ENCODE measurements at places on chromosomes 5 and 9.
A peak's percentile ranks its signal among the peaks of the same experiment; 100 is the strongest.

DNA sequence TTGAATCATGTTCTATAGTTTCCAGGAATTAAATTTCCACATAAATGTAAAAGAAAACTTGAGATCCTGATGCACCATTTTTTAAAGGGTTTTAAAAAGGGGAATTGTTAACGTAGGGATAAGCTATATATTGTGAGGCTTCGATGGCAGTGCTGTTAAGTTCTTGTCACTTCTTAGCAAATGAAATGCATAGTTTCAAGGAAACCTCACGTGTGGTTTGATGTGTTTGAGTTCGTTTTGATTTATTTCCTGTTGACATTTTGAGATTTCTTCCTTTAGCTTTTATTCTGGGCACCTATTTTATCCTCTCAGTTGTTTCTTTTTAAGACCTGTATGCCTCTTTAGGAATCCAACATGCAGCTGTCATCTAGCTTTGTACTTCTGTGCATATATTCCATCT, 301.0 kb downstream of the DOCK8 start:
- DNase-seq, result no peak

GRCh38 chr9:135344523-135344901, 135.1 kb upstream of the PPP1R26 start:
- no peak for DNase-seq

GRCh38 chr9:79572032-79572607, 355 bp downstream of the TLE4 start:
- DNase-seq, result no peak

DNA sequence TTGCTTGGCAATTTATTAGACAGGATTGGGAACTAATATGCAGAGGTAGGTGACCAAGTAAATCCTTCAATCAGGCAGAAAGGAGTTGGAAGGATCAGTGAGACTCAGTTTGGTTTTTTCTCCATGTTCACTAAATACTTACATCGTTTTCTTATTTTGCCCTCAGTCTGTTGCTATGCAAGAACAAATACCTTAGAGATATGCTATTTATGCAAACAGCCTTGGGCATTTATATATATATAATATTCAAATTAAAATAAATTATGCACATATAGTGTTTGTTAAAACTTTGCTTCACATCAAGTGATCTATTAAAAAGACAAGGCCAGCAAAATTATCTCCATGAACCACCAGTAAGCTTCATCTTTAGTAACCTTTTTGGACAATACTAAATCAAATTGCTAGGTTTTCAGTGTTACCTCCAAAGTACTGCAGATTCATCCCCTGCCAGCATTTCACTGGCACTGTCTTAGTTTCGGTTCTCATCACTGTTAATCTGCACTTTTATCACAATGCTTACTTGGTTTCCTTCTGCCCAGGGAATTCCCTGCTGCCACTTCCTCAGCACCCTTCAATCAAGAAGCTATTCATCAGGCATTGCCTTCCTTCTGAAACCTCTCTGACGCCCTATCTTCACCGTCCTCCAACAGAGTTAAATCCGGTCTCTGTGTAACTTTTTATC, 26.0 kb upstream of the LIFR start:
- no peak for DNase-seq

DNA sequence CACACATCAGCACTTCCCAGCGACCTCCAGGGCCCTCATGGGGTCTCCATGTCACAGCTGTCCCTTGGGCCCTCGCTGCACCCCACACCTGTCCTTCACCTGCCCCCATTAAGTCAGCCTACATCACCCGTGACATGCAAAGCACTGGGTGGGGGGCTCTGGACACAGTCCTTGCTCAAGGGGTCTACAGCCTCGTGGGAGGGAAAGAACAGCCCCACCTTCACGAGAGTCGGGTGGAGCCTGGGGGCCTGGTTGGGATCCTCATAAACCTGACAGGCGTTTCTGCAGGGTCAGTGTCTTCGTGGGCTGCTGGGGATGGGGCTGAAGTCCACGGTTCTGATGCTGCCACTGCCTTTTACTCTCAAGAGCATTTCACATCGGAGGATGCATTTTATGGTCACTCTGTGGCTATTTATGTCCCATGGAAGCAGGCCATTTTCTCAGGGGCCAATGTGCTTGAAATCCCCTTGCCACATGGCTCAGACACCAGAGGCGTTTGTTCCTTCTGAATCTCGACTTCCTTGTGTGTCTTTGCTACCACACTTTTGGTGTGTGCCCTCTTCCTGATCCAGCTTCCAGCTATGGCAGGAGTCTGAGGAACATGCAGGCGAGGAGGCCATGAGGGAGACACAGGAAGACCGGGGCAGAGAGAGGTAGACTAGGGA, at the start of gene OR2V1:
TSS of gene OR2V1 (minus strand) at position 338 of the 665 bp plus-strand sequence. CDS start 5,865 bp downstream, outside the sequence.
- no peak for DNase-seq

GRCh38 chr9:91904588-91905236, 45.3 kb downstream of the ROR2 start:
- no peak for DNase-seq

DNA sequence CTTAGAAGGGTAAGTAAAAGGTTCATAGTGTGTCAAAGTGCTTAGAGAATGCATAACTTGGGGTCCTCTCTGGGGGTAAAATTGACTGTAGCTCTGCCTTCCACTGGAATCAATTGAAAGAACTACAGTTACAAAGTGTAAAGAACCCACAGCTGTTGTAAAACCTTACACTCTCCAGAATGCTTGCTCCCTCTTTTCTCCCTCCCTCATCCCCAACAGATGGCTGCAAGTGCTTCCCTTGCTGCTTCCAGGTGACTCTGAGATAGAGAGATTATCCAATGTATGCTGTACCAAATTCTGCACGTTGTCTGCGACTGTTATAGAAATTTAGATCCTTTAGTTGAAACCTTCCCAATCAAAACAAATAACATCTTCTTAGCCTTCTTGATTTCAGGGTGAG, 126.0 kb downstream of the STK32A start:
- no peak for DNase-seq

DNA sequence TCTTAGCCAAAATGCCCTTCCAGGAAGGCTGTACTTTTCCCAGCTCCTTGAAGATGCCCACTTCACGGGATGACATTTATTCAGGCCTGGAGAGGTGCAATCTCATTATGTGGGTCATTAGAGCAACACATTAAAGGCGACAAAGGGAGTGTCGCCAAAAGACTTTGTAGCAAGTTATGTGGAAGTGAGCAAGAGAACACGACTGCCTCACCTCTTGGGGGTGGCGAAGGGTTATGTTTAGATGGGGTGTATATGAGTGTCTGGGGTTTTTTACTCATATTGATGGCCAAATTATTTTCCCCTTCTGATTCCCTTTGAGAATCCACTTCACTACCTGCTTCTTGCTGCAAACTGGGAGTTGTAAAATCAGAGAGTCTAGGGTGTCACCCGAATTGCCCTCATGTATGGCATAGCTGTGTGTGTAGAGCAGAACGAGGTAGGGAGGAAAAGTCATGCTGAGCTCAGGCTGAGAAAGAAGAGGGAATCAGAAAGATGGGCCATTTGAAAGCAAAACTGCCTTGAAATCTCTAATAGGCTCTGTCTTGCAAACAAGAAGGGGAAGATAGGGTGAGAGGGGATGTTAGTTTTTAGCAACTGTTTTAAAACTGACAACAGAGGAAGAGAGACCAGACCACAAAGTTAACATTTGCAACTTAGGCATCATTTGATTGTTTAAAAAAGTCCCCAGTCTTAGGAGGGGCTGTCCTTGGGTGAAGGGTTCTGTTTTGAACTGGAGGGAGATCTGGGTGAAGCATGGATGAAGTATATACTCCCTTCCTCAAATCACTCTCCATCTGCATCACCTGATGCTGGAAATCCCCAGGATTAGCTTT, 97.1 kb upstream of the IL12B start:
- no peak for DNase-seq

DNA sequence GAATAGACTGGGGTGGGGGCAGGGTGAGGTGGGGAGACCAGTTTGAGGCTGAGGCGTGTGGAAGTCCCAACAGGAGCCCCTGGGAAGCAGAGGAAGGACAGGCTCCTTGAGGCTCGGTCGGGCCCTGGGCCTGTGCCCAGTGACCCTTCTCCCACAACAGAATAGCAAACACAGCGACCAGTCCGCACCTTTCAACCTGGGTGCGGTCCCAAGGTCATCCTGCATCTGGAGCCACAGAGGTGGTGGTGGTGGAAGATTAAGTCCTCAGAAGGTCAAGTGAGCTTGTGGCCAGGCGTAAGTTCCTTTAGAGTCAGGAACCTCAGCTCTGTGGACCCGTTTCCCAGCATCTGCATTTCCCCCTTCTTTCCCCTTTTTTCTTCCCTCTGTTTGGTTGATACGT, 26.0 kb upstream of the ARAP3 start:
- DNase-seq, result no peak

GRCh38 chr5:142324136-142324870, 518 bp downstream of the SPRY4 start:
- DNase-seq, result no peak

GRCh38 chr5:34021334-34021733, 13.5 kb upstream of the AMACR start:
- no peak for DNase-seq

GRCh38 chr5:59919484-59919883, 26.0 kb upstream of the PDE4D start:
- DNase-seq, result peak; percentile 65

GRCh38 chr5:34531751-34532360, 124.3 kb upstream of the RAI14 start:
- no peak for DNase-seq

DNA sequence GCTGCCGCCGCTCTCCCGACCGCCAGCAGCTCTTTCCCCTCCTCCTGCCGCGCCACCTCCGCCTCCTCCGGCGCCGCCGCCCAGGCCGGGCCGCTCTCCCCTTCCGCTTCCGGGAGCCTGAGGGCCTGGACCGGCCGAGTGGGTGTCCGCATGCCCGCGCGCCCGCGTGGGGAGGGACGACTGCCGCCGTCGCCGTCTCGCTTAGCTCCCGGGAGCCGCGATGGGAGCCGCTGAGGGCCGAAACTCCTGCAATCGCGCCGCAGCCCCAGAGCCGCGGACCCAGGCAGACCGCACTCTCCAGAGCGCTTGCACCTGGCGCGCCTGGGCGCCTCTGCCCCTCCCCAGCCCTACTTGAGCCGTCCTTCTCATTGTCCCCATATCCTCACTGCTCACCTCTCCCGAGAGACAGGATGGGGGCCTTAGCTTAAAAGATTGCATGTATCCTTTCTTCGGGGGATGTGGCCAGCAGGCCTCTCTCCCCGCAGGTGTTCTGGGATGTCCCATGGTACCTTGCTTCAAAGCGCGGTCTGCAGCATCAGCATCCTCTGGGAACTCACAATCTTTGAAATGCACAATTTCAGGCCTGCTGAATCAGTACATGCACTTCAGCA, at the start of gene ZDHHC21:
TSS of gene ZDHHC21 (minus strand) at position 182 of the 611 bp plus-strand sequence. CDS start 19,092 bp downstream, outside the sequence.
- DNase-seq, result no peak

DNA sequence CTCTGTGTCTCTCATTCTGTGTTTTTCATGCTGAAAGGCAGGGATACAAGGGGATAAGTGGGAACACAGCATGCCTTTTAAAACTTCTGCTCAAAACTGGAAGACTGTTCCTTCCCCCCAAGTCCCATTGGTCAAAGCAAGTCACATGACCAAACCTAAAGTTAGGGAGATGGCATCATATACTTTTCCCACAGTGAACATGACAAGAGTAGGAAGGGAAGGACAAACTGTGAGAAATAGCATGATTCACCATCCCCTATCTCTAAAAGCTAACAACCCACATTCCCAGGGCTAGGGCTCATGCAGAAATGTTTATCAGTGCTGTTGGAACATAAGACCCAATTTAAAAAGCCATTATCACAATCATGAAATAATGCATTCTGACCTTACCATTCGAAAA, 24.2 kb upstream of the SHISAL2B start:
- no peak for DNase-seq

DNA sequence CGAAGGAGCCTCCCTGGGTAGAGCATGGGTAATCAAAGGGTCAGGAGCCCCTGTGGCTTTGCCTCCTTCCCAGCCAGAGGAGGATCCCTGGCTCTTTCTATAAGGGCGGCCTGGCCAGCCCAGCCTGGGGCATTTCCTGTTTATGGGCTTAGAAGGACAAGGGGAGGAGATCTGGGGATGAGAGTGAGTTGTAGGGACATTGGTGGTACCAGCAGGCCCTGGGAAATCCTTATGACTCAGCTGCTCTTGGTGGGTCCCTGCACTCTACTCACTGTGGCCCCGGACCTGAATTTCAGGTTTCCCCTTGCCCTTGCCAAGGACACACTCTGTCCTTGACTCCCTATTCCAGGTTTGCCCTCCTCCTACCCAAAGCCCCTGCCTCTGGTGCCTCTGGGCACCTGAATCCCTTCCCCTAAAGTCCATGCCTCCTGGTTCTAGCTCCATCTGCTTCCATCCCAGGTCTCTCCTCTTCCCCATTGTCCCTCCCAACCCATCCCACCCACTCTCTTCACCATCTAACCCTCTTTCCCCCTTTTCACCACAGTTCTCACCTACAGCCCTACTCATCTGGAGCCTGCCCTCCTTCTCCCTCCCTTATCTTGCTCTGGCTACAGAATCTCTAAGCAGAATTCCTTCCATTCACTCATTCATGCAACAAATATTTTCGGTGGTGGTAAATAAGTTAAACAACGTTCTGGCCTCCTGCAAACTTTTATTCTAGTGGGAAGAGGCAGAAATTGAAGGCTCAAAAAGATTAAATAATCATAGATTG, 34.9 kb downstream of the PCDH1 start:
- DNase-seq, result no peak

GRCh38 chr5:178332210-178332641, 99.6 kb upstream of the PHYKPL start:
- DNase-seq, result no peak

GRCh38 chr5:98497418-98497817, 276.0 kb upstream of the RGMB start:
- DNase-seq, result no peak

- no peak for DNase-seq
Measured at GRCh38 chr5:176825957-176826356, 15.6 kb downstream of the UNC5A start.

- no peak for DNase-seq
Measured at GRCh38 chr9:92686954-92687353, 17.0 kb upstream of the IPPK start.

DNA sequence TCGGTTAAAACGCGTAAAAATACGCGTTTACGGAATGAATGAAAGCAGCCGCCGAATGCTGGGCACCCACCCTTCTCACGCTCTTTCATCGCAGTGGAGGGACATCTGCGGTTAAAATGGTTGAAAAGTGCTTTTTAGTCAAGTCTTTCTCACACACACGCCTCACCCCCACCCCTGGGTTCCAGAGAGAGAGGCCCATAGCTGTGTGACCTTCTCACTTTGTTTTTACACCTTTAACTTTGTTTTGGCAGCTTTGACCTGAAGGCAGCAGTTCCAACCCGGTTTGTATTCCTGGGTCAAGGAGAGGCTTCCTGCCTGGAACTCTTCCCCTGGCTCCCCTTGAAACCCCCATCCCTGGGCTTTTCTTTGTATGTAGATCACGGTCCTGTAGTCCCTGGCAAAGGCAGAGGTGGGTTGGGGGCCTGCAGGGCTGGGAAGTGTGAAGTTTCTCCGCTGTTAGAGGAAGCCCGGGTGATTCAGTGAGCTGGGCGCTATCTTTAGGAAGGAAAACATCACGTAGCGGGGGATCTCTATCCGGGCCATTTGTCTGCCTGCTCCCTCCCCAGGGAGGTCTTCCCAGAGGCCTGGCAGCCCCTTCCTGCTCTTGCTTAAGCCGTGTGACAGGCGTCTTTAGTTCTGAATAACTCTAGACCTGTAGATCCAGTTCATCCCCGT, 29.6 kb downstream of the SPRY4 start:
- DNase-seq, result no peak

All from DMS 273 treated with DMSO at 0.1 percent for 48 hours (cell line).